ENCODE measurements at places on chromosomes 5 and 9.
A peak's percentile ranks its signal among the peaks of the same experiment; 100 is the strongest.

DNA sequence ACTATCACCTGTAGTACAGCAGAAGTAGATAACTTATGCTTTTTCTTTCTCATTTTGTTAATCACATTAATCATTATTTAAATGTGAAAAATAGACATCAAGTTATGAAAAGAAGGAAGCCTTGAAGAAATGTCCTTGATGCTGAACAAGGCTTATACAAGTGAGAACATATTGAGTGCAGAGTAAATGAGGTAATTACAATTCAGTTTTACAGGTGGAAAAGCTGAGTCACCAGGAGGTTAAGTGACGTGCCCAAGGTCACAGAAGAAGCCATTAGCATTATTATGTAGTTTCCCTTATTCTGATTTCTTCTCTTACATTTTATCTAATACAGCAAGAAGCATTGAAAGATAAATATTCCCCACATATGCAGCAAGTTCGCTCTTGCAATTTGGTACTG is 998.5 kb upstream of the CDH6 start:
- DNase-seq, result no peak

- no peak for DNase-seq
These were observed 123.3 kb downstream of the PCSK5 start for GRCh38 chr9:76013809-76014208.

DNA sequence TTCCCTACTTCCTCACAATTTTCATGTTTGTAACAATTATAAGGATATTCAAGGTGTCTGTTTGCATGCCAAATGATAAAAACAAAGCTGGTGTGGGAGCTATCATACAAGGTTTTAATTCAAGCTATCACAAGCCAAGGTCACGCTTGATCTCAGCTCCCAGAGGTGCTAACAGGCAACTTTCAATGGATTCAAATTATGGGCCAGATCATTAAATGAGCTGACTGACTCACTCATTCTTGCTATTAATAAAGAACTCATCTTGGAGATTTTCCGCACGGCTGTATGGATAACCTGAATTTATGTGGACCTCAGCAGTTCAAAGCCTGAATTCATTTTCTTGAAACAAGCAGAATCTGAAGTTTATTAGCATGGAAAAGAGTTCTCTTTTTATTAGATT is 267.3 kb upstream of the CDH6 start:
- no peak for DNase-seq

DNA sequence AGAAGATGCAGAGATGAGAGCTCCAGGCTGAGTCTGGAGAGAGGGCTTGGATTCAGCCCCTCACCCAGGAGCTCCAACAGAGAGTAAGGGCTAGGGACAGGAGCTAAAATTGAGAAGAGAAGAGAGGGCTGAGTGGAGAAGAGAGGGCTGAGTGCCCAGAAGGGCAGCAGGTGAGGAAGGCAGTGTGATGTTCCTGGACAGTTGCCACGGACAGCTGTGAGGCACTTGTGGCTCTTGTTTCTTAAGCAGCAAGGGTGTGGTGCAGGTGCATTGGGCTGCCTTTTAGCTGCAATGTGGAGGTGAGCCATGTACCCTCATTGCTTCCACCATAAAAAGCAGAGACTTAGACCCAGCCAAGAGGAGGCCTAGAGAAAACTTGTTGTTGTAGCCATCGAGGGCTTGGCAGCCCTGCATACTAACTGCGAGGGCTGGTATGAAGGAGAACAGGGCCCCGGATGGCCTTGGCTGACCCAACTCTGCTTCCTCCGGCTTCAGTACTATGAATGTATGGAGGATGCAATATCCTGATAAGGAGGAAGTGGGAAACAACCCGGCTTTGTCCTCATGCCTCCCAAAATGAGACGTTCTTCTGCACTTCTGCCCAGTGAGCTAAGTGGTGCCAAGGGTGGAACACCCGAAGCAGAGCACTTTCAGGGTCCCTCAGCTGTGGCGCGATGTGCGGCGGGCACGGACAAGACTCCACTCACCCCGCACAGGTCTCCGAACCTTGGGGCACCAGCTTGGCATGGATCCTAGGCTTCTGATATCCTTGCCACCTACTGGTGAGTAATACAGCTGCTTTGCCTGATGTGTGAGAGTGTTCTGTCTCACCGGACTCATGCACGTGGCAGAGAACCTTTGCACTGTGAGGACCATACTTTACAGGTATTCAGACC is 65.2 kb downstream of the LRRC70 start:
- peak; percentile 12 for DNase-seq

GRCh38 chr5:114957384-114957783 is 212.3 kb downstream of the TRIM36 start:
- DNase-seq, result no peak

- no peak for DNase-seq
These were observed 19.5 kb upstream of the NSMF start for GRCh38 chr9:137478613-137478961.

DNA sequence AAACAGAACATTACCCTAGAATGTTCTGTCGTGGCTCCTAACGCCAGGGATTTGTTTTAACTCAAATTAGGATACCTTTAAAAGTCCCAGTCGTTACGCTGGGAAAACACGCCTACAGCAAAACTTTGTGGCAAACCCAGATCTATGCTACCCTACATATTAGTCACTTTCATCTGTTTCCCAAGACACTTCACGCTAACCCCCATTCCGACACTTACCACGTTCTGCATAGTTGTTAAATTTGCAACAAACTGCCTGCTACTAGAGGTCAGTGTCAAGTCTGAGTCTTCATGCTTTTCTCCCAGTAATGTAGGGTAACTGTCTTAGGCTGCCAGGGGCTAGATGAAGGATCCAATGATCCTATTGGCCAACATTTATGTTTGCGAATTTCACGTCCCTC is 140.3 kb downstream of the RASEF start:
- DNase-seq, result no peak

- DNase-seq, result no peak
These were observed 37.7 kb downstream of the TPPP start for GRCh38 chr5:655406-655805.

- DNase-seq, result no peak
These were observed 379.7 kb downstream of the MAT2B start for GRCh38 chr5:163885117-163885516.

DNA sequence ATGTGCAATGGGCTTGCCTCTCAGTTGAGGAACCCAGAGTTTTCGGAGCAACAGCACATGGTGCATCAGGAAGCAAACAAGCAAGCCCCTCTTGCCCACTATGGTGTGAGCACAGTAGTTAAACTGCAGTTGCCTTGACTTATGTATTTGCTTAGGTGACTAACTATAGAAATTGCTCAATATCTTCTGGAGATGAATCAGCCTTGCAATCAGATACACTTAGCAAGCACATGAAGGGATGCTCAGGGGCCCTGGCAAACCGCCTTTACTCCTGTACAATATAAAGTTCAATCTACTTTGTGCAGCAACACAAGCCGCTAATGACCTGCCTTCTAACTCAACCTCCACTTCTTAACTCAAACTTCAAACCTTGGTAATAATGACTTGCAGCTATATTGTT is 581.7 kb upstream of the RIOK2 start:
- DNase-seq, result no peak

DNA sequence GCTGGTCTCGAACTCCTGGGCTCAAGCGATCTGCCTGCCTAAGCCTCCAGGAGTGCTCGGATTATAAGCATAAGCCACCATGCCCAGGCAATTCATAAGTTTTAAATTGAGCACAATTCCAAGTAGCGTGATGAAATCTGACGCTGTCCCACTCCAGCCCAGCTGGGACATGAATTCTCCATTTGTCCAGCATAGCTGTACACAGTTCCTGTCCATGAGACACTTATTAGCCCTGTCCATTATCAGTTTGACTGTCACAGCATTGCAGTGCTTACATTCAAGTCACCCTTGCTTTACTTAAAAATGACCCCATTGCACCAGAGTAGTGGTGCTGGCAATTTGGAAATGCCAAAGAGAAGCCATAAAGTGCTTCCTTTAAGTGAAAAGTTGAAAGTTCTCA is 7.6 kb upstream of the SLC30A5 start:
- DNase-seq, result no peak

DNA sequence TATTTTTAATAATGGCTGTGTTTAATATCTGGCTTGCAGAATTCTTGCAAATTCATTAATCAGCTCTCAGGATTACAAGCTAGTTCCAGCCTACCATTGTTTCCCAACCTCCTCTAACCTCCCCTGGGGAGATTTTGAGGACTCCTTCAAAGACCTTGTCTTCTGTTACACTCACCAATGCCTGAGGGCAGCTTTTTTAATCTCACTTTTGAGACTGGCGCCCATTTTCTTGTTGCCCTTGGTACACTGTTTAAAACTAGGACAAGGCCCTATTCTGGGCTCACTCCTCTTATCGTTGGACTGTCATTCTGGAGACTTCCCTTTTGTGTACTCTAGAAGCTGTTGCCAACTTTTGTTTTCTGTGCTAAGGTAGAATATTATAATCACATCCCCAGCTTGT is 13.6 kb upstream of the EQTN start:
- DNase-seq, result no peak

DNA sequence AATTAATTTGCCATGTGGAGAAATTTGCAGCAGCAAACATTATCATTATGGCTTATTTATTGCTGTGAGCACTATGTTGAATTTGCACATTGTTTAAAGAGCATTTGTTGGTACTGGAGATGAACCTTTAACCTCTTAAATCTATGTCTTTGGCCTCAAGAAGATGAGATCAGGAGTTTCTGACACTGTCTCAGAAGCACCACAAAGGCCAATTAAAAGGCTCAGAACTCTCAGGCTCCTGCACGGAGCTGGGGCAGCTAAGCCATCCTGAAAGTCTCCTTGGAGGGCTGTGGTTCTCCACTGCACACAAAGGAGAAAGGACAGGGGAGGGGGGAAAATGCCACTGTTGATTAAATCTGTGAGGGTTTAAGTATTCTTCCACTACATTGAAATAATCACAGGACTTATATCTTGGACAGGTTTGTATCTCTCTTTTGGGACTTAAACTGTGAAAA is 33.1 kb downstream of the ZNF366 start:
- DNase-seq, result no peak

DNA sequence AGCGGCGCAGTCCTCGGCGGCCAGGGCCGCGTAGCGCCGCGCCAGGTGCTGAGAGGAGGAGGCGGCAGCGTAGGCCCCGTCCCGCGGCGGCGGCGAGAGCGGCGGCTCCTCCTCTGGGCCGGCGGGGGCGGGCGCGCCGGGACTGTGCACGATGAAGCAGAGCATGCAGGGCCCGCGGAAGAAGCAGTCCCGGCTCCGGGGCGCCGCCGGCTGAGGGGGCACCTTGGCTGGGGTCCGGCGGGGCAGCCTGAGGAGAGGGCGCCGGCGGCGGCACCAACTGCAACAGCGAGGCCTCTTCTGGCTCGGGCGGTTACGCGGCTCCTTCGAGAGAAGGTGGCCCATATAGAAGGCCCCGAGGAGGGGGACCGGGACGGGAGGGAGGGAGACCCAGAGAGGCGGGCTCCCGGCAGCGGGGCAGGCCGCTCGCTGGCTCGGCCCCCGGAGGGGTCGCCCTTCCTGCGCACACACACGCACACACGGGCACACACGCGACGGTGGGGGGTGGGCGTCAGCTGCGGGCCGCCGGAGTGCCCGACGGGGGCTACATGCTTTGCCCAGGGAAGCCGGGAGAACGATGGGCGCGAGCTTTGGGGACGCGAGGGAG is 446 bp downstream of the FBXL17 start:
- peak; percentile 46 for DNase-seq

DNA sequence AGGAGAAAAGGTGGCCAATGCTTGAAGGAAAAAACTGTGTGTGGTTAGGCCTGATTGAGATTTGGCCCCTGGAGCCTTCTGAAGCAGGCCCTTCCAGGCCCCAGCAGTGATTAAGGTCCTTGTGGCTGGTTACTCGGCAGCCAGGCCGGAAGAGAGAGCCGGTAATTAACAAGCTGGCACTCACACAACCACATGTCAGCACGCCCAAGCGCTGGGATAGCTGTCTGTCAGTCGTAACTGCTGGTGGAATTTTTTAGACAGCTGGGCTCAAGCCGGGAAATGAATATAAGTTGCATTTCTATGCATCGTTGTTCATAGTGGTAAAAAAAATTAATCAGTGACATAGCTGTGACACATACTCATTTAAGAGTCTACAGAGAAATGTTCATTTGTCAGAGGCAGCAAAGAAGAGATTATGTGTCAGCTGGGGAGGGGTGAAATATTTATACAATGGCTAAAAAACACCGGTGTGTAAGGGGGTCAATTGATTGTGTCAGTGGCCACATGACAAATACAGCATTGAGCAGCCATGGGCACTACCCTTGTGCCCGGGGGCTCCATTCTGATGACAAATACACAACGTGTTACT is 13.7 kb upstream of the ARAP3 start:
- no peak for DNase-seq

DNA sequence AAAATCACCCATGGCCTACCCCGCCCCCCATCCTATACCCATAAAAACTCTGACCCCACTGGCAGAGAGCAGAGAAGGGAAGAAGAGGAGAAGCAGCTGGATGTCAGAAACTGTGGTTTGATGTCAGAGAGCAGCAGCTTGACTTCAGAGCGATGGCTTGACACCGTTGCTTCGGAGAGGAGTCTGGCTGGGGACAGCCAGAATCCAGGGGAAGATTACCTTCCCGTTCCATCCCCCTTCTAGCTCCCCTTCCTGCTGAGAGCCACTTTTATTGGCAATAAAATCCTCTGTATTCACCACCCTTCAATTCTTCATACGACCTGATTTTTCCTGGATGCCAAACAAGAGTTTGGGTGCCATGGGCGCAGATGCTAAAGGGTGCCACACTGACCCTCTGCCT is 138.0 kb downstream of the DCP2 start:
- no peak for DNase-seq

DNA sequence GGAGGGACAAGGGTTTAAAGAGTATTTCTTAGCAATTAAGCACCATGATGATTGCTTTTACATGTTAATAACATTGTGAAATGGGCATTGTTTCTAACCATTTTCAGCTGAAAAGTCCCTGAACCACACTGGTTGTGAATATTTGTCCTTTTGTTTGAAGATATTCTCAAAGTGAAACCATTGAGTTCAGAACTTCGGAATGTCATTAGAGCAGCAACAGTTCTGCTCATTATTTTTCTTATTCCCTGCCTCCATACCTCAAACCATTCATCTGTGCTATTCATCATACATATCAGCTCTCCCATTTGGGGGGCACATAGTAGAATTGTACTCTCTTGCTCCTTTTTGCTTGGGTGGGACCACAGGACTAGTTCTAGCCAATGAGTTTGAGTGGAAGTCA is 553.0 kb upstream of the ZNF462 start:
- DNase-seq, result no peak

GRCh38 chr5:31581498-31582099 is 49.5 kb downstream of the C5orf22 start:
- DNase-seq, result no peak

GRCh38 chr5:161562446-161562845 is 15.9 kb upstream of the GABRB2 start:
- no peak for DNase-seq

Data from NCI-H187 (cell line).